Suppressor macrophage (primary cell): ENCODE measurements at places on chromosomes 4 and X.
A peak's percentile ranks its signal among the peaks of the same experiment; 100 is the strongest.

DNA sequence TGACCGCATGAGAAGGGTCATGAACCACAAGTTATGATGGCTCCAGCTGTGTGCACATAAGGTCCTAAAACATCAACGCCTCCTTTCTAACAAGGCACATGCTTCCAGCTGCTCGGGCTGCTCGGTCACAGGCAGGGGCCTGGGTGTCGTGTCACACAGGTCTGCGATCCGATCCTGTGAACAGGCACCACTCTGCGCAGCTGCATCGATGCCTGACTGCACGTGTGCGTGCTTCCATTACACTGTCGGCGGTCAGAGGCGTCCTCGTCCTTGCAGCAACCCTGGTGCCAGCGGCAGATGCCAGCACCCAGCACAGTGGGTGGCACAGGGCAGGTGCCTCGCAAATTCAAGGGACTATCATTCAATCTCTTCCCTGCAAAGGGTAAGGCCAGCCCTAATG lies 23.9 kb downstream of the ZFYVE28 start:
- no peak for DNase-seq

GRCh38 chr4:123403080-123403604 lies 6.5 kb downstream of the SPRY1 start:
- DNase-seq = no peak

GRCh38 chrX:149531599-149531998 lies 9.2 kb upstream of the EOLA1 start:
- DNase-seq = peak; percentile 49

DNA sequence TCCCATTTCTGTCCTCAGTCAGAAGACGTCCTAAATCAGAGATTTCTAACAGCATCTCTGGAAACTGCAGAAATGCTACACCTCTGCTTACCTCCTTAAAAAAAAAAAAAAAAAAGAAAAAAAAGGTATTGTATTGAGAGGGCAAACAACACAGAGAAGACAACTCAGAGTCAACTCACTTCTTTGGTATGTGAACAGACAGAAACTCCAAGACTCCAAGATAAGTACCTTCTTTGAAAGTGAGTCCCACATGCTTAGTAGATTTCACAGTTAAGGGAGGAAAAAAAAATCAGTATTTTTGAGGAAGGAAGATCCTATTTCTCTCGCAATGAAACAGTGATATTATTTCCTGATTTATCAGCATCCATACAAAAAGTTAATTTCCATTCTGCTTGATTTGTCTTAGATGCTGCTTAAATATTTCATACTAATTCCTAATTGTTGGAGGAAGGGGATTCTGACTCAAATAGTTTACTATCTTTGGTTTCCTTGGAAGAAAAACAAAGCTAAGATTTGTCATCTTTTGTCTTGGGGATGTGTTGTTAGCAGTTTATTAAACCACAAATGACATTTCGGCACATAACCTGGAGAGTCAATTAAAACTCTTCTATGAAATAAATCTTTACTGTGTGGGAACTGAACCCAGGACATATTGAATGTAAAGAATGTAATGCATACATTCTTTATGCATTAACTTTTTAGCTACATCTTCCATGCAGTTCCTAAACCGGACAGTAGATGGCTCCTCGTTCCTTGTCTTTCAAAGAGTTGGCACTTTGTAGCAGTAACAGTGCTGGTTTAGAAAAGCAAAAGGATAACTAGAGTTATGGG lies 4.7 kb downstream of the RASGEF1B start:
- peak; percentile 89 for DNase-seq

GRCh38 chr4:86619656-86620055 lies 25.5 kb downstream of the PTPN13 start:
- no peak for DNase-seq

- peak; percentile 72 for DNase-seq
Measured at GRCh38 chr4:39353478-39354253, 12.5 kb downstream of the RFC1 start.

DNA sequence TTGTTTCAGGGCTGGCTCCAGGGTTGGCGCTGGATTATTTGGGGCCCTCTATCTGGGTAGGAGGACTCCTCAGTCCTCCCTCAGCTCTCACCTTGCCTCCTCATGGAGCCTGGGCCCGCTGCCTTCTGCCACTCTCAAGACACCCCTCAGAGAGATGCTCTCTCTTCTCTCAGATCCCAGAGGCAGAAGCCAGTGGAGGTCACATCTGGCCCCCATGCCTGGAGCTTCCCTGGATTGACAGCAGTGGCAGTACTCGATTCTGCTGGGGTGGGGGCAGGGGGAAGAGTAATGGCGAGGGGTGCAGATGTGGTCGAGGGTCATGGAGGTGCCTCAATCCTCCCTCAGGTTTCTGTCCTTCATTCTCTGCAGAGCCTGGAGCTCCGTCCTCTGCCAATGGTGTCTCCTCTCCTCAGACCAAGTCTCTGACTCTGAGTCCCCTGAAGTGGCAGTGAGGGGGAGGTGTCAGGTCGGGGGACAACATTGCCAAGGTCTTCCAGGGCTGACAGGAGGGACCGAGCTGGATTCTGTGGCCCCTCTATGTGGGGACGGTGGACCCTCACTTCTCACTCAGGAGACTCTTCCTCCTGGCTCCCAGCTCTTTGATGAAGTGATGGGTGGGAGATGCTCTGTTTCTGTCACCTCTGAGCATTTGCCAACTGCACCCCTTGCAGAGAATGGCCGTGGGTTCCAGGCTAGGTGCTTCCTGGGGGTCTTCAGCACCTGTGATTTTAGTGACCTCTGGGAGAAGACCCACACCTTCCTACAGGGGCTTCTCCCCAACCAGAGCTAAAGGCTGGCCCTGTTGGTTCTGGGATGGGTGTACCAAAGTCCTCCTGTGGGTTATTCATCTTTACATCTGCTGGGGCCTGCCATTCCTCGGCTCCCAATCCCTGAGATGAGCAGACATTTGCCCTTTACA lies 10.9 kb upstream of the HSFX1 start:
- no peak for DNase-seq

GRCh38 chr4:2064276-2064991 lies 5.3 kb downstream of the NAT8L start:
- no peak for DNase-seq

- DNase-seq = peak; percentile 76
Measured at GRCh38 chrX:1215123-1215823, 2.8 kb upstream of the CRLF2 start.

- DNase-seq = no peak
Measured at GRCh38 chr4:21649391-21650090, 299.0 kb downstream of the KCNIP4 start.

GRCh38 chrX:148541584-148541940 lies 41.1 kb downstream of the AFF2 start:
- DNase-seq = no peak

- no peak for DNase-seq
Measured at GRCh38 chrX:3176439-3176820, 135.2 kb downstream of the ARSF start.

DNA sequence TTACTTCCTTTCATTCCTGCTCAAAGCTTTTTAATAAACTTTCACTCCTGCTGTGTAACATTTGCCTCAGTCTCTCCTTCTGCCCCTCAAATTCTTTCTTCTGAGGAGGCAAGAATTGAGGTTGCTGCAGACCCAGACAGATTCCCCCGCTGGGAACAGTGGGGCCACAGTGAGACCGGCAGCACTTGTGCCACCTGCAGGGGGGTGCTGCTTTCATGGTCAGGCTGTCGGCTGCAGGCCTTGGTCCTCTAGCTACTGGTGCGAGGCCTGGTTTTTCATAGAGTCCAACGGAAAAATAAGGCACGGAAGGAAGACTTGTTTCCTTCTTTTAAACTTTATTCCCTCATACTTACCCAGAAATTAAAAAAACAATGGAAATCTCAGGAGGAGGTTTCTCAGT lies 296.7 kb downstream of the NR3C2 start:
- no peak for DNase-seq

DNA sequence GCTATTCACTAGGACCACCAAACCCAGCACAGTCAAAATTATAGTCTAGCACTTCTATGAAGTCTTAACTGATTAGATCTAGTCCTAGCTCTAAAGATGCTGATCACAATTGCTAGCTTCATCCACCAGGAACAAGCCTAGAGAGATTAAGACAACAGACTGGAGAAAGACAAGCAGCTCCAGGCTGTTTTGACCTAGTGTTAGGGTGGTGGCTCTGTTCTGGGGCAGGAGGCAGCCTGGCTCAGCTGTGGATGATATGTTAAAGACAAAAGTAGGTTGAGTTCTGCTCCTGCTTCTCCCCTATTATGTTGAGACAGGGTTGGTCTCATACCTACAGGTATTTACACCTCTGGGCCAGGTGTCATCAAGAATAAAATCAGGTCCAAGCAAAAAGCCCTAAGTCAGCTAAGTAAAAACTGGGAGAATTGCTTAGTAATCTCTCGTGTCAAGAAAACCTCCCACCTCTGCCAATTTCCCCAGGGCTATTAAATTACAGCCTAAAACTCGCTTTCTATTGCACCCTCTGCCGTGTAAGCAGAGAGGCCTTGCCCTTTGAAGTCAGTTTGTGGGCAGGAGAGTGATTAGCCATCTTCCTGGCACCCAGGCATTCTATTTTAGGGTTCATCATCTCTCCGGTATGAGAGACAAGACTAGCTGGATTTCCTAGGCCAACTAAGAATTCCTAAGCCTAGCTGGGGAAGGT lies 39.9 kb downstream of the RAB40AL start:
- DNase-seq = no peak

- no peak for DNase-seq
Measured at GRCh38 chr4:162791226-162791625, 375.5 kb downstream of the NAF1 start.

DNA sequence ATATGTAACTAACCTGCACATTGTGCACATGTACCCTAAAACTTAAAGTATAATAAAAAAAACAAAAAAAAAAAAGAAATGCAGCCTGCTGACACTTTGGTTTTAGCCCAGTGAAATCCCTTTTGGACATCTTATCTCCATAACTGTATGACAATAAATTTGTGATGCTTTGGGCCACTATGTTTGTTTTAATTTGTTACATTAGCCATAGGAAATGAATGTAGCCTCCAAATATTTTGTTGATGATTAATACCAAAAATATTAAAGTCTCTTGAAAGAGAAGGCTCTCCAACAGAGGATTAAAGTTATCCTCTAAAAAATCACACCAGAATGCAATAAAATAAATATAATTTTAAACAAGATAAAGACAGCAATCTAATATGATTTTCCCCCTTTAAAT lies 852.7 kb upstream of the SLIT2 start:
- DNase-seq = no peak

DNA sequence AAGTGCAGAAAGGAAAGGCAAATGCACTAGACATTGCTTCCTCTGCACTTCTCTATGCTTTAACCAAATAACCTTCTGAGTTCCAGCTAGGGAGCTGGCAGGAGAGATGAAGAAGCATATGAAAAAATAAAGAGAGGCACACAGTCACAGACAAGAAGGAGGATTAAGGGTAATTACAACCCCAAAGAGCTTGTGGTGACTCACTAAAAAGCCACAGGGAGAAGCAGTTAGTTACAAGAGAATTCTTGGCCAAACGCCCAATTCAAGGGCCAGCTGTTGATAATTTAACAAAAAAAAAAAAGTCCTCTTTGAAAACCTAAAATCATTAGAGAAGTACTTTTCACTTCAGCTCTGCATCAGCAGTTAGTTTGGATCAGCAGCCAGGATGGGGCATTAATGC lies 478.0 kb downstream of the KCNIP4 start:
- DNase-seq = no peak

- no peak for DNase-seq
Measured at GRCh38 chrX:103250977-103251376, 4.0 kb downstream of the TCEAL8 start.

DNA sequence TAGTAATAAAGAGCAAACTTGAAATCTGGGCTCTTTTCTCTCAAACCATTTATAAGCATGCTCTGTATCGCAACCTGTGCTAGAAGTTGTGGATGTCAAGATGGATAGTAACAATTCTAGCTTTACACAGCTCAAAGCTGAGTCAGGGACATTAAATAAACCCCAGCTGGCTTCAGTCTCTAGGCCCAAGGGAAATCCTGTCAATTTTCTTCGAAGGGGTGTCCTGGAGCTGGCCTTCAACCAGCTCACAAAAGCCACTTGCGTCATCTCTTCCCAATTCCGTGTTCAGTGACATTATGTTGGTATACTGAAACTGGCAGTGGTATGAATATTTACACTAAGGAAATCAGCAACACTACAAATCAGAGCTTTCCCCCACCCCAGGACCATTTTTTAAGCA lies 89.8 kb upstream of the PRKG2 start:
- no peak for DNase-seq

DNA sequence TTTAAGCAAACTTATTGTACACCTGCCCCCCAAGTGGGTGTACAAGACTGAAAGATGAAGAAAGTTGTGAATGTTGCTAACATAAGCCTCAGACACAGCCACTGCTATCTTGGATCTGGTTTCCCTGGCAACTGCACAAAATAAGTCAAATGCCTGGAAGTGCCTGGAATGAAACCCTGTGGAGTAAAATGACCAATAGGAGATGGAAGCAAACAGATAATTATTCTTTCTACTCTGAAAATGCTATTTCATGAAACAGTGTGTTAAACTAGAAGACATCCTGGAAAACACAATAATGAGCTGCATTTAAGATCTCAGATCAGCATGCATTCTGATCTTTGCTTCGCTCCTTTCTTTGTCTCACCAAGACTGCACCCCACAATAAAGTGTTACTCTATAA lies 1016.0 kb downstream of the ARAP2 start:
- no peak for DNase-seq

- DNase-seq = no peak
Measured at GRCh38 chr4:98399915-98400314, 138.7 kb downstream of the RAP1GDS1 start.

- DNase-seq = no peak
Measured at GRCh38 chrX:22855693-22856092, 144.1 kb upstream of the DDX53 start.

DNA sequence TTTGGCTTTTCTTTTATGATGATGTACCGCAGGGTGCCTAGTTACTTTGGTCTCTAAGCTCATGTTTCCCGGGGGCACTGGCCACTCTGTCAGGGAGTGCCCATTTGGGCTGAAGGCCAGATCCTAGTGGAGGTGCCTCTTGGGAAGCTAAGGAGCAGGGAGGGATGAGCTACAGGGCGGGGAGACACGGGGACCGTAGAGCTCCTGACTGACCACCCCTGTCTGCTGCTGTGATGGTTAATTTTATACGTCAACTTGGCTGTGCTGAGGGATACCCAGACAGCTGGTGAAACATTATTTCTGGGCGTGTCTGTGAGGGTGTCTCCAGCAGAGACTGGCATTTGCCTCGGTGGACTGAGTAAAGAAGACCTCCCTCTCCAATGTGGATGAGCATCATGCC lies 24.9 kb upstream of the CLDN24 start:
- no peak for DNase-seq

GRCh38 chrX:11380187-11380844 lies 87.1 kb downstream of the AMELX start:
- DNase-seq = peak; percentile 68

DNA sequence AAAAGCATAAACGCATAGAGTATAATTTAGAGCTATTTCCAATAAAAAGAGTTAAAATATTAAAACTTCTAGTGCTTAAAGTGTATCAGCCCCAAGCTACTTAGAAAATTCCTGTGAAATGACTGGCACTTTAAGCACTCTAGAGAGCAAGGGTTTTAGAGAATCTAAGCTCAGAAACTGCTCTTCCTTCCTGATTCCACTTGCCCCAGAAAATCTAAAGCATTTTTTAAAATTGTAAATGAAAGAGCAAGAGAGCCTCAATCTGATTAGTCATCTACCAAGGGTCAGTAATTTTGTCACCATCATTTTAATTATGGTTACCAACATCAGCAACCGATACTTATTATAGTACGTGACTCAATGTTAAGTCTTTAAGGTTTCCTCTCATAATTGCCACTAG lies 25.0 kb downstream of the CTPS2 start:
- no peak for DNase-seq

- no peak for DNase-seq
Measured at GRCh38 chr4:113618205-113618604, 143.3 kb downstream of the CAMK2D start.
